ENCODE measurements at places on chromosomes 16 and 17.

GRCh38 chr17:59186850-59187249 lies 23.0 kb upstream of the SMG8 start:
- no peak for DNase-seq

DNA sequence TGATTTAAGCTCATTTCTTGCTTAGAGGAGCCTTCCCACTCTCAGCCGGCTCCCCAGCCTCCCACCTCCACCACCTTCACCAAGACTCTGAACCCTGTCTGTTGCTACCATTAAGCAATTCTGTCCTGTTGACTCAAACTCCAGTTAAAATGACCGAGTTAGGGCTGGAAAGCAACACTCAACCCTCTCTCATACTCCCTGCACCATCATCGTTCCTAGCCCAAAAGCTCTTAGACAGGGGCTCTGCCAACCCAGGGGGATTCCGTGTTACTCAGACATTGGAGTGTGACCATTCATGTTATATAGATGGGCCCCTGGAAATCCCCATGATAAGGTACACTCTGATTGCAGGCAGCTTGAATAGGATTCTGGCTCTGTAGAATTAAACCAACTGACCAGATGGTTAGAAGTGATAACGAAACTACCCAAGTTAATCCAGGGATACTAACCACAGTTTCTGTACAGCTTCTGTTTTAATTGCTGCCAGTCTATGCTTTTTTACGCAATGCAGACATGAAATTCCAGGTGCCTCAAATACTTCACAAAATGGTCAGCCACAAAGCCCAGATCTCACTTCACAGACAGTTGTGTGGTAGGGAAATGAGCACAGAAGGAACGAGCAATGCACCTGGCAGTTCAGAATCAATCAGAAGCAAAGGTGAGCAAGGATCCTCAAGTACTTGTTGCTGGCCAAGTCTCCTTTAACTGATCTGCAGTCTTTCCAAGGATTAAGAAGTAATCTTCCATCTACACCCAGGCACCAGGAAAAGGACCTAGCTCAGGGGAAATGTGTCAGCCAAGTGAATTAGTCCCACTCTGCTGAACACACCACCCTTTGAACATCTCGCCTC lies 2.1 kb downstream of the SSTR2 start:
- no peak for DNase-seq

- DNase-seq = no peak
Measured at GRCh38 chr16:10564591-10564990, 15.8 kb downstream of the EMP2 start.

- DNase-seq = no peak
Measured at GRCh38 chr17:72008236-72008876, 112.5 kb upstream of the SOX9 start.

DNA sequence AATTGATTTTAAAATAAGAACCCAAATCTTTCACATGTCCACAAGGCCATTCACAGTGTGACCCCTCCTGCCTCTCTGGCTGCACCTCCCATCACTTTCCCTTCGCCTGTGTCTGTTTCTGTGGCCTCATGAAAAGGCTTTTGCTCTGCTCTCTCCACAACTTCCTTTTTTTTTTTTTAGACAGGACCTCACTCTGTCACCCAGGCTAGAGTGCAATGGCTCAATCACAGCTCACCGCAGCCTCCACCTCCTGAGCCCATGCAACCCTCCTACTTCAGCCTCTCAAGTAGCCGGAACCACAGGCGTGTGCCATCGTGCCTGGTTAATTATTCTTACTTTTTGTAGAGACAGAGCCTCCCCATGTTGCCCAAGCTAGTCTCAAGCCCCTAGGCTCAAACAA lies 197.1 kb downstream of the ABCC12 start:
- DNase-seq = no peak

DNA sequence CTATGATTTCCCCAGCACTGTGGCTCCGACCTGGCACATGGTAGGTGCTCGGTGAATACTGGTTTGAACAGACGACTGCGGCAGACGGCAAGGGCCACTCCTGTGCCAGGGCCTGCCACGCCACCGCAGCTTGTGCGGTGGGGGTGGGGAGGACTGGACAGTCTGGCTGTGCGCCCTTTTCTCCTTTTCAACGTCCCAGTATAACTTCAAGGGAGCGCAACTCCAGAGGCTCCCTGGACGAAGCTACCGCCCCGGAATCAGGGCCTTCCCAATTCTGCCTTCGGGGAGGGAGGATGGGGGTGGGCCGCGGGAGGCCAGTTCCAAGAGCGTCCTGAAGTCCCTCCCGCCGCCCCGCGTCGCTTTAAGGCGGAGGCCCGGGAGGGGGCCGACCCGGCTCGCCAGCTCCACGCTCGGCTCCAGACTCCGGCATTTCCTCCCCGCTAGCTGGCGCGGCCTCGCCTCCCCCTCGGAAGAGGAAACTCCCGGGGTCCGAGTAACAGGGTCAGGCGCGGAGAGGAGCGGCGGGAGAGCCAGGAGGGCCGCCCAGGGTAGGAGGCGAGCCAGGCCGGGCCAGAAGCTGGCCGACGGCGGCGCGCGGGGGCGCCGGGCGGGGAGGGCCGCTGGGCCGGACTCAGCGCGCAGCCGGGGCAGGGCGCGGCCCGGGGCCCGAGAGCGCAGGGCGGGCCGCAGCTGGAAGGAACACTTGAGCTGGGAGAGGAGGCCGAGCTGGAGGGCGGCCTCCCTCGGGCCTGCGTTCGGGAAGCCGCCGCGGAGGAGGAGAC lies at the start of gene ITPRIPL2:
Gene ITPRIPL2, plus strand, starts transcription at position 388 of the 782 bp plus-strand sequence. CDS start 498 bp downstream, outside the sequence.
- DNase-seq = no peak

- DNase-seq = no peak
Measured at GRCh38 chr17:76369804-76370203, 14.6 kb upstream of the SPHK1 start.

GRCh38 chr16:11260596-11260966 lies 4.6 kb upstream of the SOCS1 start:
- no peak for DNase-seq

DNA sequence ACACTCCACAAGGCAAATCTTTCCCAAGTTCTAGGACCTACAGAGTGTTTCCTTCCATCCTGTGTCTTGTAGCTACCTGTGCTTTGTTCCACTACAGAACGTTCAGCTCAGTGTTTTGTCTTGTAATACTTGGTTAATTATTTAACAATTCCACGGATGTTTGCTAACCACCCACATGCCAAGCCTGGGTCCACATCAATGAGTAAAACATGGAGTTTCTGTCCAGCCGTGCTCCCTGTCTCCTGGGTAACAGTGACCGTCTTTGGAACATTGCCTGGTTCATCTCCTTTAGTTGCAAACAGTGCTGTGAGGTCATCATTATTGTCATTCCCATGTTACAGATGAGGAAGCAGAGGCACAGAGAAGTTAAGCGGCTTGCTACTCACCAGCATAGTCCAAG lies 41.3 kb downstream of the IRF8 start:
- DNase-seq = no peak

DNA sequence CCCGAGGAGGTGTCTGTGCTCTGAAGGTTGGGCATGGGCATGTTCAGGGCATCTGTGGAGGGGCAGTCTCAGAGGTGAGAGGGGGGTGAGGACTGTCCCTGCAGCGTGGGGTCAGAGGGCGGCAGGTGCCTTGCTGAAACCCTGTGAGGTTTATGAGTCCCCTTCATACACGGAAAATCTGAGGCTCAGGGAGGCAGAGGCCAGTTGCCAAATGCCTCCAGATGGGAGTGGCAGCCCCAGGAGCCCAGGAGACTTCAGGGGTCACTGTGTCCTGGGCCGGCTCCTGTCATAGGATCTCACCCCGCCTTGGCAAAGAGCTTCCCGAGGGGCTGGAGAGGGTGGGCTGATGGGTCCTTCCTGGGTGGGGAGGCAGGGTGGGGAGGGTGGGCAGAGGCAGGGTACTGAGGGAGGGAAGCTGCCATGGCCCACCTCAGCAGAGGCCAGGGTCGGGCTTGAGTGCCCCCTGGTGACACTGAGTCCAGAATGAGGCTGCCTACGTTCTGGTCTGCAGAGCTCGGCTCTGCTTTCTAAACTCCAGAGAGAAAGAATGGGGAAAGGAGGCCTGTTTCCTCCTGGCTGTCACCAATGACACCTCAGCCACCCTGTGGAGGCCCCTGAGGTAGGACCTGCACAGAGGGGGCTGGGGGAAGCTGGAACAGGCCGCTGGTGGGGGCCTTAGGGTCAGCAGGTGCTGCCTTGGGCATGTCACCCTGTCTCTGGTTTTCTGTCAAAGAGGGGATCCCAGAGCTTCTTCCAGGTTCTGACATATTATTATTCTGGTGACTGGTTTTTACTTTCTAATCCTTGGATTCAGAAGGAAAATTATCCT lies 1.1 kb downstream of the LGALS9 start:
- DNase-seq = no peak

- DNase-seq = no peak
Measured at GRCh38 chr16:85437166-85438052, 175.7 kb upstream of the GSE1 start.

GRCh38 chr16:59748531-59748930 lies 1014.4 kb upstream of the GOT2 start:
- DNase-seq = no peak

GRCh38 chr17:68324114-68324513 lies 32.8 kb downstream of the ARSG start:
- no peak for DNase-seq

Measured in NCI-H187 treated with DMSO at 0.1 percent for 48 hours (cell line).